ENCODE measurements at places on chromosomes 6 and 20.

- no peak for DNase-seq
Measured at GRCh38 chr6:159214281-159214680, 45.1 kb downstream of the FNDC1 start.

GRCh38 chr6:16232086-16232485 is 6.3 kb upstream of the GMPR start:
- no peak for DNase-seq

- DNase-seq: no peak
Measured at GRCh38 chr6:167979436-167980139, 17.9 kb upstream of the KIF25 start.

DNA sequence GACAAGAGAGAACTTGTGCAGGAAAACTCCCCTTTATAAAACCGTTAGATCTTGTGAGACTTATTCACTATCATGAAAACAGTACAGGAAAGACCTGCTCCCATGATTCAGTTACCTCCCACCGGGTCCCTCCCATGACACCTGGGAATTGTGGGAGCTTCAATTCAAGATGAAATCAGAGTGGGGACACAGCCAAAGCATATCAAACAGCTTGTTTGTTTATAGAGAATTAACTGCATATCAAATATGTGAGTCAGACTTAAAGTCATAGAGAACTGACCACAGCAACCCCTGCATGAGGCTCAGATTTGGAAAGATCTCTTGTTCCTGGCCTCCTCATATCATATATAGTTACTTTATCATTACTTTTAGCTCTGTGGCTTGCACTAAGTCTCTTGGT is 29.1 kb upstream of the HDAC2 start:
- no peak for DNase-seq

DNA sequence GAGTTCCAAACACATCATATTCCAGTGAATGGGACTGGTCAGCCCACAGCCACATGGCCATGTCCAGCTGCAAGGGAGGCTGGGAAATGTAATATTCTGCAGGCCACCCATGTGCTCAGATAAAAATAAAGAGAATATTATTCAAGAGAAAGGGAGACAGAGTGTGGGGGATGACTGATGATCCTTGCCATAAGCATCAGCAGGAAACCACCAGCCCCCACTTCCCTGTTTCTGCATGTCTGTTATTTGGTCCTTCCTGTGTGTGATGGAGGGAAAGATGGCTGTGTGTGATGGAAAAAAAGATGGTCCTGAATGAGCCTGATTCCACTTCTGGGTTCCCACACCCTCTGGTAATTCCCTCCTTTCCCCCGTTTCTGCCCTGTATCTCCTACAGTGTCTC is 13.1 kb upstream of the RSPO4 start:
- no peak for DNase-seq

- no peak for DNase-seq
Measured at GRCh38 chr6:115512923-115513322, 547.8 kb downstream of the FRK start.

DNA sequence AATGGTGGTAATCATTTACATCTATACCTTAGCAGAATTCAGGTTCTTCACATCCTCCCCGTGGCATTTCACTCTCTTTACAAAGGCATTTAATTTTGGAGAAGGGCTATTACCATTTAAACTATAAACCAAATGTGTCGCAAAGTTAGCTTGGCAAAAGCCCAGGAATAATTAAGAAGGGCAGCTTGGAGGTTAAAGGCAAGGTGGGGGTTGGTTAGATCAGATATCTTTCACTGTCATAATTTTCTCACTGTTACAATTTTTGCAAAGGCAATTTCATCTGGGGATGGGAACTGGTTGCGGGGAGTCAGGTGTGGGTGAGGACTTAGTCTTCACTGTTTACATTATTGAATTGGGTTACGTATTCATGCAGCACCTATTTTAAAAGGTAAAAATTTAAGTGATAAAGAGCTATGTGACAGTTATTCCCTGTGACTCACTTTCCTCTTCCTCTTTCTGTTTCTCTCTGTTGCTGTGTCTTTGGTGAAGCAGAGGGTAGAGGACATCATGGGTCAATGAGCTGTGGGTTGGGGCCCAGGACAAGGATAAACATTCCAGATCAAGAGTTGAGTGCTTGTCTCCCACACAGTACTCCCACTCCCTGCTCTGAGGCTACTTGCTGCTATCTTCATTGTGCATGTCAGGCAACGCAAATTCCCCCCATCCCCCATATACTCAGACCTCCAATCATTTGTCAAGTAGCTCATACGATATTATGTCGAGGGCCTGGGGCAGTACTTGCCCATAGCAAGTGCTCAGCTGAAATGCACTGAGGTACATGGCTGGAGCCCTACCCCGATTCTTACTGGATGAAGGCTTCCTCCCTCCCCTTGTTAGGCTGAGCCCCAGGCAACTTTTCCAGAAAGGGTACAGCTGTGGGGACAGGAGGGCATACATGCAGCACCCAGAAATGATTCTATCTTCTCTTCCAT is 223.1 kb upstream of the MYLIP start:
- peak; percentile 59 for DNase-seq

GRCh38 chr6:102717737-102718456 is 1324.4 kb downstream of the GRIK2 start:
- DNase-seq: no peak

DNA sequence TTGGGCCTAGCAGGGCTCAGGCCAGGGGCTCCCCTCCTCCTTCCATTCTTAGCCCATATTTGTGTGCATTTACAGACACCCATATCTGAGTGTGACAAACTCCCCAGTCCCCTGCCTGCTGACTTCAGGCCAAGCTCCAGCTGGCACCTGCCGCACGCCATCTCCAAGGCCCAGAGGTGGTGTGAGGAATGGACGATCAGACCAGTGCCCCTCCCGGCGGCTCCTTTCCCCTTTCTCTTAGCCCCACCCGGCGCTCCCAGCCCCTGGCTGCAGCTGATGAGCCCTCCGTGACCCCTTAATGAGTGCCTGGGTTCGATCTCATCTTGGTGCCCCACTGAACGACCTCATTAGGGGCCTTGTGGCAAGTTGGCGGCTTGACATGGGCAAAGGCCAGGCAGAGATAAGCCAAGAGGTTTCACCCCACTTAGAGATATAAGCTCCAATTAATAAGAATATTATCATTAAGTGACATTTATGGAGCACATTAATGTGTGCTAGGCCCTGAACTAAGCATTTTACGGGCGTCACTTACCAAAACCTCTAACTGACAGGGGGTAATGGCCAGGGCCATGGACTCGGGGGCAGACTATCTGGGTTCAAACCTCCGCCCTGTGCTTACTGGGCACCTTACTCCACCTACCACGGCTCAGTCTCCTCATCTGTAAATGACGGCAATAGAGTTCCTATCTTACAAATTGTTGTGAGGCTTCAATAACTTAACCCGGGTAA is 17.5 kb downstream of the ADA start:
- DNase-seq: no peak

DNA sequence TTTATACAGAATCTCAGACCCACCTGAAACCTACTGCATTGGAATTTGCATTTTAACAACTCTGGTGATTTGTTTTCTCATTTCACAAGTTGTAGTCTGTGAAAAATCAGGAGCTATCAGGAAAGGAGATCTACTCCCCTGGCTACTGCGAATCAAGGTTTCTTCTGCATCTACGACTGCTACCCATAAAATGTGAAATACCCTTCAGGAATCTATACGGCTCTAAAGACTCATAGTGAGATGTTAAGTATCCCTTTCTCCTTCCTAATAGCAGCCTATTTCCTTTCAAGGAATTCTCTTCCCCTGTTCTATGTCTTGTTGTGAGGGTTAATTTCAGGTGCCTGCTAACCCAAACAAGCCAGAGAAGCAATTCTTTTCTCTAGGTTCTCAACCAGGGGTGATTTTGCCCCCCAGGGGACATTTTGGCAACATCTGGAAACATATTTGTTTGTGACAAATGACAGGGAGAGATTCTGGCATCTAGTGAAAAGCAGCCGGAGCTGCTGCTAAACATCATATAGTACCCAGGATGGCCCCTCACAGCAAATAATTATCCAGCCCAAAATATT is 26.3 kb downstream of the WFDC3 start:
- no peak for DNase-seq

GRCh38 chr6:87583822-87584221 is 6.0 kb downstream of the RARS2 start:
- no peak for DNase-seq

DNA sequence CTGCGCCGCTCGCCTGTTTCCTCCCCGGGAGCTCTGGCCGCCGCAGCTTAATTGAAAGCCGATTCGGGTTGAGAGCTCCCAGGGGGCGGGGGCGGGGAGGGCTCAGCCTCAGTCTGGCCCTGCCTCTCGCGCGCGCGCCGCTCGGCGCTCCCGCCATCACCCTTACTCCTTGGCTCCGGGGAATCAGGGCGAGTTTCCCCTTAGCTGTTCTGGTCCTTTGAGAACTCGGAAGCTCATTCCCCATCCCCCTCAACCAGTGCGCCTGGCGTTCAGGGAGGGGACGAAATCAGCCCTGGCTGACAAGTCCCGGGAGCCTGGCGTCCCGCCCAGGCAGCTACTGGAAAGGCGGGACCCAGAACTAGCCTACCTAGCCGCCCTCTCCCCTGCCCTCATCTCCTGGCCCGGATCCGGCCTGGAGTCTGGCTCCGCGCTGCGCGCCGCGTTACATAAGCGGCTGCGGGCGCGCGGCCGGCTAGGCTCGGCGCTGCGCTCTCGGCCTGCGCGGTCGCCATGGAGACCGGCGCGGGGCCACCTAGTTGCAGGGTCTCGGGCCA is 2.8 kb downstream of the SLC12A5 start:
- DNase-seq: no peak

DNA sequence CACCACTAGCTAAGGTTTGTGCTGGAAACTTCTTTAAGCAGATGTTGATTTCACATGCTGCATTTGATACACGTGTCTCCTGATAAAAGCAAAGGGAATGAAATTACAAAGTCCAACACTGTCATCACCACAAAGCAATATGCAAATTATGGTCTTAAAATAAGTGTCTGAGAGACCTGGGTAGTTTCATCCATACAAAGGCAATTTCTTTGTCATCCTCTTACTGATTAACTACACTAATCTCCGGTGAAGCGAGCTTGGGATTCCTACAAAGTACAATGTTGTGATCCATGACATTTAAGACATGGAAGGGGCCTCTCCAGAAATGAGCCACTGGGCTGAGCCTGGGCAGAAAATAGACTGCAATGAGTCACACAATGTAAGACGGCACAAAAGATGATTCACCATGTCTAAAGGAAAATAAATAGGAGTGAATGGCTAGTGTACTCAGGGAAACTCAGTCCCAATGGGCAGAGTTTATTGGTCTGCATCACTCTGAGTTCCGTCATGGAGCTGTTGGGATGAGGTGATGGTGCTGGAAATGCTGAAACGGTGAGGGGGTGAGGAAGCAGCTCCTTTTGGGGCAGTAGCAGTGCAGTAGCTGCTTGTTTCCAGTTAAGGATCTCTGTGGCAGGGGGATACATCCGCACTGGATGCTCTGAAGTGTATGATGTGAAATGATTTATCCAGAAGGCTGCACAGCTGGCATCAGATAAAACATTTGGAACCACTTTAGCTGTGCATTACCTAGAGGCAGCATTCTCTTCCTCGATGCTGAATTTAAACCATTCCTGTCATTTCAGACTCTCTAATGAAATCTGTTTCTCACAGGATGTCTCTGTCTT is 103.3 kb downstream of the IBTK start:
- peak; percentile 10 for DNase-seq

GRCh38 chr6:435441-436307 is 44.1 kb downstream of the IRF4 start:
- DNase-seq: no peak

DNA sequence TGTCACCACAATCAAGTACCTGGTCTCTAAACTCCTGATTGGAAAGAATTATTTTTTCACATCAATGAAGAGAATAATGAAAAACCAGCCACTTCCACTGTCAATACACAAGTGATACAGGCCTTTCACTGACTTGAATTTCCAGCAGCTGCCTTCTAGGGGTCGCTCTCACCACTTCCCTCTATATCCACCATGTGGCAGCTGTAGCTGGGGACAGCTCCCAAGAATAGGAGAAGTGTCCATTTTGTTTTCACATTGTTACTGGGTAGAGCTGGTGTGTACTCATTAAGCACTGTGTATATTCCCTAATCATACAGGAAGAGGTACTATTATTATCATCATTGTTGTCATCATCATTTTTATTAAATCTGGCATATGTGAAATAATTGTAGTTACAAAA is 438.4 kb upstream of the SPTLC3 start:
- DNase-seq: no peak

DNA sequence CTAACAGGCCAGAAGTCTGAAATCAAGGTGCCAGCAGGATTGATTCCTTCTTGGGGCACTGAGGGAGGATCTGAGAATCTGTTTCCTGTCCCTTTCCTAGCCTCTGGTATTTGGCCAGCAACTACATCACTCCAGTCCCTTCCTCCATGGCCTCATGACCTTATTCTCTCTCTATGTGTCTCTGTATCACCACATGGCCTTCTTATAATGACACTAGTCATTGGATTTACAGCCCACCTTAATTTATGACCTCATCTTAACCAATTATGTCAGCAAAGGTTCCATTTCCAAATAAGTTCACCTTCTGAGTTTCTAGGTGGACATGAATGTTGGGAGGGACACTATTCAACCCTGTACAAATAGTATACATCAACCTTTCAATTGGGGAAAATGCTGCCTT is 29.3 kb downstream of the SCML4 start:
- no peak for DNase-seq

DNA sequence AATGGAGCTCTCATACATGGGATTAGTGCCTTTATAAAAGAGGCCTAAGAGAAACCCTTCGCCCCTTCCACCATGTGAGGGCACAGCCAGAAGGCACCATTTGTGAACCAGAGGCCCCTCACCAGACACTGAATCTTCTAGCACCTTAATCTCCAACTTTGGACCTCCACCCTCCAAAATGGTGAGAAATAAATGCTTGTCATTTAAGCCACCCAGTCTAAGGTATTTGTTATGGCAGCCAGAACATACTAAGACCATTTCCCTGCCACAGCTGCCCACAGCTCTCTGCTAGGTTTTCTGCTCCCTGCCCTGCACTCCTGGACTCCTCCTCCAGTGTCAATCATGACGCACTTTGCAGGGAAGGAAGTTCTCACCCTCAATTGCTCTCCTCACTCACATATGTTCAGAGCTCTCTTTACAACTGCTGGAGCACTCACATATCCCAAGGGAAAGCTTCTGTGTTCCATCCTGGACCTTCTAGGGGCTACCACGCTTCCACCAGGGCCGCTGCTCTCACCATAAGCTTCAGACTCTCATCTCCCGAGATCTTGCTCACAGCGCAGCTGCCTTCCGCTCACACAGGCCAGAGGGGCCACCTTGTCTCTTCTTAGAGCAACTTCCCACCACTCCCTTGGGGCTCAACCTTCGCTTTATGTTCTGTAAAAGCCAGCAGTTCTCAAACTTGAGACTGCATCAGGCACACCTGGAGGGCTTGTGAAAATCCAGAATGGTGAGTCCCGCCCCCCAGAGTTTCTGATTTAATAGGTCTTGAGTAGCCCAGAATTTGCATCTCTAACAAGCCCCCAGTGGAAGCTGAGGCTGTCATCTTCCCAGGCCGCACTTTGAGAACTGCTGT is 1.6 kb upstream of the LY86 start:
- DNase-seq: peak; percentile 93

- no peak for DNase-seq
Measured at GRCh38 chr6:112979830-112980229, 632.7 kb downstream of the RFPL4B start.
